ENCODE measurements at places on chromosomes 2 and 18.

DNA sequence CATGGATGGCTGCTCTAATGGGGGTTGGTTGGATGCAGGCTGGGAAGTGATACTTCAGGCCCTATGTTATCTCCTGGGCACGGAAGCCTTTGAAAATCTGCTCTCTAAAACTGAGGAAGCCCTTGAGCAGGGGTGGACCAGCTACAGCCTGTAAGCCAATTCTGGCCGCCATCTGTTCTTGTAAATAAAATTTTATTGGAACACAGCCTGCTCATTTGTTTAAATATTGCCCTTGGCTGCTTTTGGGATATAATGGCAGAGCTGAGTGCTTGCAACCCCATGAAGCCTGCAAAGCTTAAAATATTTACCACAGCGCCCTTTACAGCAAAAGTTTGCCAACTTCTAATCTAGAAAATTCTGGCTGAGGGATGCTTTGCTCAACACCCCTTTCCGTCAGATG, 11.9 kb upstream of the IGFBP2 start:
- DNase-seq, result no peak

- no peak for DNase-seq
These were observed 605 bp downstream of the REV1 start for GRCh38 chr2:99489063-99489760.

DNA sequence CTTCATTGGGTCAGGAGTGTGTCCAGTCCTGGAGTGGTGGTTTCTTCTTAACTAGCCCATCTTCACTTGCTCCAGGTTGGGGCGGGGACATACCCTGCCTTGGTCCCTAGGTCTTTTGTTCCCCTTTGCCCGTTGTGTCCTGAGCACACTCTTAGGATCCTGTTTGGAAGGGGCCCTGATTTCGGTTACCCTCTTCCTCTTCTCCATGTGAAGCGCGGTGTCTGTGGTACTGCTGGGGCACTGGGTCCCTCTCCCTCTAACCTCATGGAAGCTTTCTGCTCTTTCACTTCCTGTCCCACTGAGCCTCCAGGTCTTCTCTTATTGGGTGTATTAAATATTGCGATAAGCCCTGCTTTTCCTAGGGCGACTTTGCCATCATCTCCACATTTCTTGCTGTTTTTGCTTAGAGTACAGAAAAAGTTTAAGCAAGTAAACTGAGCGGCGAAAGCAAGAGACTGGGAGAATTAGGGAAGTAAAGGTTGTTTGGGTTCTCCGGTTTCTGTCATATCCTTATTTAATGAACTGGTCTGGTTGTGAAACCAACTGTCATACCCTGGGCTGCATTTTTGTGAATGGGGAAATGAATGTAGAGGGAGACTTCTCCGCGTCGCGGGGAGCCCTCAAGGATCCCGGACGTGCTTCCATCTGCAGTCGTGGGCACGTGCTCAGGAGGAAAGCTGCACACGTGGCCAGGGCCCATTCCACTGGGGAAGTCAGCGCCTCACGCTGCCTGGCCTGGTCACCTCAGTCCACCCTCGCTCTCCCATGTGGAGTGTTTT, 73.8 kb upstream of the B3GNT7 start:
- DNase-seq, result no peak

DNA sequence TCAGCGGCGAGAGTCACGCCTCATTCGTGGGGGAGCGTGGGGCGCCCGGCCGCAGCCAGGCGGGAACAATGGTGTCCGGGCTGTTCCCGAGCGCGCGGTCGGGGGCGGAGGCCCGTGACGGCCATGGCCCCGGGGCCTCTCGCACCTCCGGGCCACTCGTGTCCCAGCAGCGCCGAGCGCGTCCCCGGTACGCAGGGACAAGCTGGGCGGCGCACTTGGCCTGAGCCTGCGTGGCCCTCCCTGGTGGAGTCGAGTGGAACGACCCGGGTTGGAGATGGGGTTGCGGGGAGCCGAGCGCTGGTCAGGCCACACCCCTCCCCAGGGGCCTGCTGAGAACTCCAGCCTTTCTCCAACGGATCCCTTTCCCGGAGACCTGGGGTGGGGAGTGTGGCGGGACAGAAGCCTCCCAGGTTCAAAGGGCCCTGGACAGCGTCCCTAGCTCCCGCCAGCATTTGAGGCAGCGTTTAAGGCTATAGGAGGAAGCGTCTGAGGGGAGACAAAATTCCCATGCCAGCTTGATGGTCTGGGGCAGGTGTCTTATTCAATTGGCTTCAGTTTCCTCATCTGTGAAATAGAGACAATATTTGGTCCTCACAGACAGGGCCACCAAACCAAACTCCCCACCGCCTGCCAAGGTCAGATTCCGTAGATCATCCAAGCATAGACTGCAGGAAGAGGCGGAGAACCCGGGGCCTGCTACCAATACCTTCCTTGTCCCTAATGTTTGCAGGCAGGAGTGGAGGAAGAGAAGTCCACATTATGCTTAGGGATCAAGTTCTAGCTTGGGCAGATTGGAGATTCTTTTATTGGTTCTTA, 553 bp downstream of the CNDP2 start:
- peak; percentile 19 for DNase-seq

Data from activated T-helper 9 cell treated with anti-CD3 and anti-CD28 coated beads, Interleukin-2, amount 50 U/mL, for 16 hours (primary cell).